ENCODE measurements at places on chromosomes 2 and 18.

- no peak for DNase-seq
These were observed 66.4 kb downstream of the COA5 start for GRCh38 chr2:98541906-98542305.

GRCh38 chr18:33751613-33752221, 173.7 kb downstream of the ASXL3 start:
- DNase-seq = no peak

GRCh38 chr2:200363279-200363678, 56.8 kb downstream of the SPATS2L start:
- no peak for DNase-seq

DNA sequence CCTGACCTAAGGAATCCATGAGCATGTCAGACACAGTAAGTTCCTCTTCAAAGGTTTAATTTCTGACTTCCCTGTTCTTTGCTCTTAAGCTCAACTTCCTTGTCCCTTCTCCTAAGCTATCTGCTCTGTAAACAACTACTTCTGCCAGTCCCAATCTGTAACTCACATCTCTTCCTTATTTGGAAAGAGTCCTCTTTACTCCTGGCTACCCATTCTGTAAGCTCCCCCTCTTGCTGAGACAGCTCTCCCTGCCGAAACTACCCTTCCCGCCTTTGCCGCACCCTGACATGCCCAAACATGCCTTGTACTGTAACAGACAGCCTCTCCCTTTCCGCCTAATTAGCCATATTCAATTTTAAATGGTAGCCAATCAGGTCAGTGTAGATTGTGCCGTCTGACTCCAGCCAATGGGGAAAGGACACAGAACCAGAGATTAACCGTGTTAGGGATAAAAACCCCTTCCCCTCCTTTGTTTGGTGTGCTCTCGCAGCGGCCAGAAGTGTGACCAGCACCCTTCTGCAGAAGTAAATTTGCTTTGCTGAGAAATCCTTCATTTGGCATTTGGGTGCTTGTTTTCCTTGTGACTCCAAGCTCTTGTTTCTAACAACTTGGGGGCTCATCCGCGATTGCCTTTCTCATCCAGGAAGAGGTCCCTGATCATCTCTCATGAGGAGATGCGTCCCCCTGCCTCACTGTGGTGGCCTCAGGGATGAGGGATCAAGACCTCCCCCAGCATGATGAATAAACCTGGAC, 49.0 kb downstream of the PIAS2 start:
- DNase-seq = no peak

- DNase-seq = no peak
These were observed 97.0 kb downstream of the FHOD3 start for GRCh38 chr18:36394486-36394885.

DNA sequence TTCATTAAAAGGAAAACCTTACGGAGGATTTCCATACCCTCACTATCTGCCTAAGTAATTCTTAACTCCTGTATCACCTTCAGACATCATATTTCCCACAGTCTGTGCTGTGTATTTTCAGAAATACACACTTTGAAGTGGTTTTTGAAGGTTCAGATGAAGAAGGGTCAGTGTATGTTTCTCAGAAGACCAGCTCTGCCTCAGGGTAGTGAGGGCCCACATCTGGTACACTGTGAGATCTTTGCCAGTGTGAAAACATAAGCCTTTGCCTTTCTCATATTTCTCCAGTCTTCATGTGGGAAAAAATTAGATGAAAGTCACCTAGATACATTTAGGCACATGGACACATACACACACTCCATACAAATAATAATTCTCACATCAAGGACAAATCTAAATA, 408.4 kb downstream of the RIT2 start:
- no peak for DNase-seq

GRCh38 chr2:101725515-101726192, 28.1 kb downstream of the MAP4K4 start:
- DNase-seq = no peak

- no peak for DNase-seq
These were observed 2.9 kb upstream of the KCNG2 start for GRCh38 chr18:79794846-79795245.

- DNase-seq = no peak
These were observed 439 bp upstream of the PLEKHH2 start for GRCh38 chr2:43636621-43637020.

GRCh38 chr2:7969756-7970515, 711.9 kb upstream of the ID2 start:
- no peak for DNase-seq

DNA sequence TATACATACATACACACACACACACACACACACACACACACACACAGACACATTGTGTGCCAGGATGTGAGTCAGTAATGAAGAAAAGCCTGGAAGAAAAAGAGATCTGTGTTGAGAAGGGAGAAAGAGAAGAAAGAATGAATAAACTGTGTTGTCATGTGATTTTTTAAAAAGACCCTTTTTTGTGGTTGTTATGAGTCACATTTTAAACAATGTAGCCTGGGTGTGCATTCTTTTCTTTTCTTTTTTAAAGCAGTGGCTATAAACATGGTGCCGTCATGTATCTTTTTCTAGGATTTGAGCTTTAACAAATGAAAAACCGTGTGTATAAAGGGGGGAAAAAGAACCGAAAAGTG, 87.2 kb downstream of the NRP2 start:
- DNase-seq = no peak

- DNase-seq = no peak
These were observed 21.5 kb upstream of the VWC2L start for GRCh38 chr2:214389334-214389733.

DNA sequence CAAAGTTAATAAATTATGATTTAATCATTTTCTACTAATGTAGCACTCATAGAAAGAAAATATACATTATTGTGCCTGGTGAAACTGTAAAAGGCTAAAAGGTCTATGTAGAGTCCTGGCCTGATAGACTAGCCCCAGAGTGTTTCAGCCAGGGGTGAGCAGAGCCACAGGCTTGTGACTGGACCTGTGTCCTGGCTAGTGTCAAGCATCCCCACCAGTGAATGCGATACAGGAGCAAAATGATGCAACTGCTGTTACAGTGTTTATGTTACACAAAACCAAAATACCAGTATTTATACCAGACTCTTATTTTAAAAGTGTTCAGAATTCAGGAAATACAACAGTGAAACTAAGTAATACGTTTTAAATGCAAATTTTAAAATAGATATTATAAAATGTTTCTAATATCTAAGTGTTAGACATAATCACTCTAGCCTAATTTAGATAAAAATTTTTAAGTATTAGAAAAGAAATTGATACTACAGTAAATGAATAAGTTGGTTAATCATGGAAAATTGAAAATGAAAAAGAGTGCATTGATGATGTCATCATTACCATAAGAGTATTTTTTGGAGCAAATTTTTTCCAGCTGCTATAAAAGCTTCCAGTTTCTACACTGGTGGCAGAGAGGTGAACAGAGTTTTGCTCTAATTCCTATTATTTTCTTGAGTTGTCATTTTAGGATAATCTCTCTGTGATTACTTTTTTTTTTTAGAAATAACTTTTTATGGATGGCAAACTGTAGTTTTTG, 6.2 kb upstream of the TSPYL6 start:
- no peak for DNase-seq

- no peak for DNase-seq
These were observed 199.5 kb upstream of the SALL3 start for GRCh38 chr18:78779996-78780718.

DNA sequence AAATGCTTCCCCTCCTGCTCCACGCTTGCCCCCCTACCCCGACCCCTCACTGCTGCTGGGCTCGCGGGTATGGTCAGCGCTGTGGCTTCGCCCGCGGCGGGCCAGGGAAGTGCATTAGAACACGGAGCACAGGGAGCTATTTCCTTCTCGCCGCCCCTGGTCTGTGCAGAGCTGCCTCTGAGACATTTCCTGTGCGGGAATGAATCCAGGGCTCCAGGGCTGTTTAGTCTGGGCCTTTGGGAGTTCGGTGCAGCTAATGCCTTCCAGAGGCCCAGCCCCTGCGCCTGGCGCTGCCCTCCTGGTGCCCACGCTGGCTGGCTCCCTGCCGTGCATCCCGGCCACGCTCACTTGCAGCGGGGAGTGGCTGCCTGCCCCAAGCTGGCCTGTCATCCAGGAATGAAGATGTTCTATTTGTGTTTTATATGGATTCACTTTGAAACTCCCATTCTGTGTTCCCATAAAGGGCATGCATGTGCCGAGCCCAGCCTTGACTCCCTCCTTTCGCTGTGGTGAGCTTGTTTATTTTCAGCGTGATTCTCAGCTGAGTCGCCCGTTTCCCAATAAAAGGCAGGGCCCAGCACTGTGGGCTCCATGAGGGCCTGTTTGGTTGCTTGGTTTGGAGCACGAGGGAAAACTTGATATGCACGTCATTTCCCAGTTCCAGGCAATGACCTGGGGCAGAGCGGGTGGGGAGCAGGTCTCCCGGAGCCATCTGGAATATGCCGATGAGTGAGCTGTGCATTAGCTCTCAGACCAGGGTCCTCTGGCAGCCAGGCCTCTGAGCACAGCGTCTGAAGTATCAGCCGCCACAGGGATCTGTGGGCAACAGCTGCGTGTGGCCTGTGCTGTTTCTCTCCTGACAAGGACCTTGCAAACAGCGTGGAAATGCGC, 42.7 kb downstream of the SH3RF3 start:
- DNase-seq = no peak

DNA sequence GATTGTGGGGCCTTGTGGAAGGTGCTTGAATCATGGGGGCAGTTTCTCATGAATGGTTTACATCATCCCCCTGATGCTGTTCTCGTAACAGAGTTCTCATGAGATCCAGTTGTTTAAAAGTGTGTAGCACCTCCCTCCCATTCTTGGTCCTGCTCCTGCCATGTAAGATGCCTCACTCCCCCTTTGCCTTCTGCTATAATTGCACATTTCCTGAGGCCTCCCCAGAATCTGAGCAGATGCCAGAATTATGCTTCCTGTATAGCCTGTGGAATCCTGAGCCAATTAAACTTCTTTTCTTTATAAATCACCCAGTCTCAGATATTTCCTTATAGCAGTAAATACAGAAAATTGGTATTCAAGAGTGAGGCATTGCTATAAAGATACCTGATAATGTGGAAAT, 15.6 kb upstream of the WDR75 start:
- DNase-seq = no peak

DNA sequence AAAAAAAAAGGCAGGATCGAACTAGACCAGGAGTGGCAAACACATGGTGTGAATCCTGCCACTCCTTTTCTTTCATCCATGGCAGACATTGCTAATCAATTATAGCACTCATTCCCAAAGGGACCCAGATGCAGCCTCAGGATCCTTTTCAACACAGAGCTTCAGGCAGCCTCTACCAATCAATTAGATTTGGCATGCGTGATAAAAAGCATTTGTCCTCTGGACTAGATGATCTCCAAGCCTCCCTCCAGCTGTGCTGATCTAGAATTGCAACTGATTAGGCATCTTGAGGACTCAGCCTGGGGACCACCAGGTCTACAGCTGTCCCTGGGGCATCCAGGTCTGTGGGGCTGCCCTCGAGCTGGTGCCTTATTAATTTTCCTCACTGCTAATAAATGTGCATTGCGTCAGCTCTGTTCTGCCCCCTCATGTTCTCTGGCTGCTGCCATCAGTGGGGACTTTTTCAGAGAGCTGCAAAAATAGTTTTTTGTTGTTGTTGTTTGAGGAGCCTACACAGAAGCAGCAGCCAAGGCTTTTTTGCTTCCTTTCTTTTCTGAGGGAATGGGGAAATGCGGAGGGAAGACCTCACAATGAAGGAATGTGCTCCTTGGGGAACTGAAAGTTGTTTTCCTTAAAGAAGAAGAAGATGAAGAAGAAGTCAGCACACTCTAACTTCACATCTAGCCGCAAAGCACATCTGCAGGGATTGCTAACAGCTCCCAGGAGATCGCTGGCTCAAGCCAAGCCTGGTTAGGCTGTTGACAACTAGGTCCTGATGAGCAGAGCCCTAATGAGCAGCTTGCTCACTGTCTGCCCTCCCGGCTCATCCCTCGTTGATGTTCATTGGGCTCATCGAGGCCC, 8.8 kb upstream of the ATOH8 start:
- no peak for DNase-seq

- DNase-seq = no peak
These were observed 1135.1 kb upstream of the CRIM1 start for GRCh38 chr2:35220461-35220860.

- no peak for DNase-seq
These were observed 8.5 kb downstream of the ONECUT2 start for GRCh38 chr18:57443702-57444101.

DNA sequence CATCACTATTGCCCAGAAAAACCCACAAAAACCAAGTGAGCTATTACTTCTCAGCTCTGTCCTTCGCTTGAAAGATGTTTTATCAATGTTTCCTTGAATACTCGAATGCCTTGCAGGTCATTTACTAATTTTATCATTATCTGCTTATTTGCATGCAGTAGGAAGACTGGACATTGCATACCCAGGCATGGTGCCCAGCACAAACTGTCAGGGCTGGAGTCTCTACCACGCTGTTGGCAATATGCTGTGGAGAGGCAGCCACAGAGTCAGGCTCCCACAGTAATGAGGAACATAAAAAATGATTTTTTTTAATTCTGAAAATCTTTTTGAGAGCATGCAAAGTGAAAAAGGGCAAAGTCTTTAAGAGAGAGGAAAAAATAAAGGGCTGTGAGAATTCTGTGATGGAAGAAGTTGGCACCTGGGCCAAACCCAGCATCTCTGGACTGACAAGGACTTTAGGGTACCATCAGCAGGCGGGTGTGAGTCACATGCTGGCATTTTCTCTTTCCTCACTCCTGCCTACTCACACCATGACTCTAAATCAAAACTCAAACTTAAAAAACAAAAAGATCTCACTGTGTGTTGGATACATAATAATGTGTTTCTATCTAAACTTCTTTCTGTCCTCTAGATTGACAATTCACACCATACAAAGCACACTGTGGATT, 709.8 kb upstream of the FANCL start:
- no peak for DNase-seq

Measured in HCT116 (cell line).